HS-5 (cell line): ENCODE measurements at places on chromosomes 5 and 9.

- DNase-seq: no peak
Observed at GRCh38 chr5:118593003-118593328, 395.4 kb downstream of the DTWD2 start.

DNA sequence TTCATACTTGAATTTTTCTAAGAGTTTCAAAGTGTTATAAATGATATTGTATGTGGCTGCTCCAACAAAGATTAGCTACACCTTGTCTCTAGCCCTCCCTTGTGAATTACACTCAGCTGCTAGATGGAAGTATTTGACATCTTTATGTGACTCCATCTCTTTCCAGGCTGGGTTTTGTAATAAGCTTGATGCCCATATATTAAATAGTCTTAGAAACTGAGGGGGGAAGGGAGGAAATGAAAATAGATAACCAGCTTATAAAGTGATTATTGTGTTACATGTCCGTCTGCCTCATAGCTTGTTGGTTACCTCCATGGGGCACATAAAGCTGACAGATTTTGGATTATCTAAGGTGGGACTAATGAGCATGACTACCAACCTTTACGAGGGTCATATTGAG lies 63.4 kb downstream of the CD180 start:
- no peak for DNase-seq

GRCh38 chr5:149389552-149390495 lies 10.7 kb upstream of the IL17B start:
- no peak for DNase-seq

GRCh38 chr5:99605904-99606303 lies 677.1 kb upstream of the CHD1 start:
- no peak for DNase-seq

DNA sequence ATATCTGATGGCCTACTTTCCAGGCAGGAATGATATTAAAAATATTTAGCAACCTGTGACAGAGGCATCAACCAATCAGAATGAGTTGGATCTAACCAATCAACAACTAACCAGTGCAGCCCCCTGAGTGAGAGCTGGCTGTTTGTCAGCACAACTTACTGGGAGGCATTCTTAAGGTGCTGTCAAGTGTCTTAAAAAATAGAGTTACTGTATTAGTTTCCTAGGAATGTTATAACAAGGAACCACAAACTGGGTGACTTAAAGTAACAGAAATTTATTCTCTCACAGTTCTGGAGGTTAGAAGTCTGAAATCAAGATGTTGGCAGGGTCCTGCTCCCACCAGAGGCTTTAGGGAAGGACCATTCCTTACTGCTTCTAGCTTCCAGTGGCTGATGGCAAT lies 85.2 kb downstream of the ATG10 start:
- DNase-seq: no peak

DNA sequence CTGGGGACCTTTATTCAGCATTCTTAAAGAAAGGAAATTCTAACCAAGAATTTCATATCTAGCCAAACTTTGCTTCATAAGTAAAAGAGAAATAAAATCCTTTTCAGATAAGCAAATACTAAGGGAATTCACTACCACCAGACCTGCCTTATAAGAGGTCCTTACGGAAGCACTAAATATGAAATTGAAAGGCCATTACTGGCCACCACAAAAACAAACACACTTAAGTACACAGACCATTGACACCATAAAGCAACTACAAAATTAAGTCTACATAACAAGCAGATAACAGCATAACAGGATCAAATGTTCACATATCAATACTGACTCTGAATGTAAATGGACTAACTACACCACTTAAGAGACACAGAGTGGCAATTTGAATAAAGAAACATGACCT lies 361.4 kb upstream of the POU5F2 start:
- DNase-seq: no peak

GRCh38 chr5:120614531-120615180 lies 150.6 kb downstream of the PRR16 start:
- DNase-seq: no peak

GRCh38 chr9:110047955-110048402 lies 160.0 kb downstream of the C9orf152 start:
- no peak for DNase-seq

- no peak for DNase-seq
Observed at GRCh38 chr5:73596705-73597328, 29.2 kb upstream of the ARHGEF28 start.
